Right hindlimb (tissue), 1 donor: ENCODE measurements at places on chromosomes 1 and 21.

DNA sequence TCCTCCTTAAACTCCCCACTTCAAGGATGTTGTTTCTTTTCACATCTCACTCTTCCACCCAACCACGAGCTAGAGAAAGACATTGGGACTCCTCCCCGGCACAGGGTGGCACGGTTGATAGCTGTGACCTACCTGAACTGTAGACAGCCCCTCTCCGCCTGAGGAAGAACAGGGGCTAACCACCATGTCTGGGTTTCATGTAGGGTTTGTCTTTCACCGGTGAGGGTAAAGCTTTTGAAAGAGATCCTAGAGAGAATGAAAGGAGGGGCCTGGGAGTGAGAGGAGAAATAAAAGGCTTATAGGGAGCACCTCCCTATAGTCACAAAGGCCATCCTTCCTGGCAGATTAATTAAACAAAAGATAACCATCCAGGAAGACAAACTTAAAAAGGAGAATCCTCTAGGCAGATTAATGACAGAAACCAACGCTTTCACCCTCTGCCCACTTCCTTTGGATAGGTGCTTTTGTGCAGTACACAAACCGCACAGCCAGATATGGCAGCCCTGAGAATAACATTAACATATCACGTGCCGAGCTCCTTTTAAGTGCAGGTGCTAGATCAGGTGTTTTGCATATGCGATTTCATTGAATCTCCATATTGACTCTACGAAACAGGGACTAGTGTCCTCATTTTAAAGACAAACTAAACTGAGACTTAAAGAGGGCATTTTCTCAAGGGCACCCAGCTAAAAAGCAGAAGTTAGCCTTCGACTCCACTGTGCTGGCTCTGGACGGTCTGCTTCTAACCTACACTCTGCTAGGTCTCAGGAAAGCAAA is 178.1 kb upstream of the RUNX1 start:
- DNase-seq: no peak

GRCh38 chr1:226908913-226909312 is 31.2 kb upstream of the COQ8A start:
- DNase-seq: no peak

DNA sequence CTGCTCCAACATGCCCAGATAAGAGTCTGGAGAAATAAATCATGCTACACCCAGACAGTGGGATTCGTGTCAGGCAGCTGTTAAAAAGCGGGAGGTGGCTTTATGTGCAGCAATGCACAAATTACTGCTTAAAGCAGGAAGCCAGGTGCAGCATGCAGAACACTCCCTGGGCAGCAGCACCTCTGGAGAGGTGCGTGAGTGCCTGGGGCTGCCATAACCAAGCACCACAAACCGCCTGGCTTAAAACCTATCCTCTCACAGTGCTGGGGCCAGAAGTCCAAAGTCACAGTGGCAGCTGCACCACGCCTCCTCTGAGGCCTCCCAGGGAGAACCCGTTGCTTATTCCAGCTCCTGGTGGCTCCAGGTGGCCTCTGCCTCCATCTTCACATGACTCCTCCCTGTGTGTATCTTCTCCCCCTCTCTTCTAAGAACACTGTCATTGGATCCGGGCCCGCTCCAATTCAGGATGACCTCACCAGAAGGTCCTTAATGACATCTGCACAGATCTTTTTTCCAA is 115.6 kb downstream of the SIK1 start:
- no peak for DNase-seq

- no peak for DNase-seq
These were observed 293.2 kb downstream of the DSCAM start for GRCh38 chr21:40553781-40554180.

DNA sequence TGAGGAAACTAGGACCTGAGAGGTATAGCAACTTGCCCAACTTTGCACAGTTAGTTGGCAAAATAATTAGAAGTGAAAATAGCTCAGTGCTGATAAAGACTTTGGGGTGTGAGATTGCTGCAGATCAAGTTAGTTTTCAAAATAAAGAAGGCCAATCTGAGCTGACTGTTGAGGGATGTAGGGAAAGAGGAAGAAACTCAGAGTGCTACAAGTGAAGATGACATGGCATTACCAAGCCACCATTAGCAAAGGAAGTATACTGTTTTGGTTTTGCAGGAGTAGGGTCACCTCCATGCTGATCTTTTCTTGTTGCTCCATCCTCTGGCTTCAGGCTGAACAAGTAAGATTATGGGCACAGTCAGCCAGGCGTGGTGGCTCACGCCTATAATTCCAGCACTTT is 78.7 kb upstream of the ADAM30 start:
- DNase-seq: no peak

GRCh38 chr1:55057956-55058298 is 18.6 kb downstream of the PCSK9 start:
- DNase-seq: no peak
